Cortex of kidney (tissue), 1 donor: ENCODE measurements at places on chromosomes 1 and 21.

DNA sequence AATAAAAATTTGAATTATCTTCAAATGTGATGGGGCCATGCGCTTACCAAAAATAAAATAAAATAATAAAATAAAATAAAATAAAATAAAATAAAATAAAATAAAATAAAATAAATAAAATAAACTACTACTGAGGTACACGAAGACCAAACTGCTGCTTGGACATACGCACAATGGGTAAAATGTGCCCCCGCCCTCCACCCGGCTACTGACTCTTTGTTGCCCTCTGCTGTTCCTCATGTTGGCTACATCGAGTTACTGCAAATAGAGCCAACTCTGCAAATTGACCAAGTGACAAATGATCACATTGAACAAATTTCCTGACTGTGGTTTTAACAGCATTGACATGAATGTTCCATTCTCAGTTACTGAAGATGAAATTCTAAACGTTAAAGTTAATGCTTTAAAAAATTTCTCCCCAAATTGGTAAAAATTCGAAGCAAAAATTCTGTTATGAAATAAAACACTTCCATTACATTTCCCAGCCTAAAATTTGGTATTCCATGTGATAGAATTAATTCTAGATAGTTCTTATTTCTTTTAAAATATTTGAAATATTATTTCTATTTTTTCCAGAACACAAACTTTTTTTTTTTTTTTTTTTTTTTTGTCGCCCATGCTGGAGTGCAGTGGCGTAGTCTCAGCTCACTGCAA, 18.8 kb upstream of the MAP1LC3C start:
- DNase-seq: no peak

- no peak for DNase-seq
Observed at GRCh38 chr1:23529146-23530086, 1.6 kb downstream of the E2F2 start.

GRCh38 chr1:96362623-96363022, 359.0 kb upstream of the PTBP2 start:
- DNase-seq: no peak

GRCh38 chr21:45529785-45530422, 12.3 kb downstream of the SLC19A1 start:
- DNase-seq: no peak

GRCh38 chr1:229169399-229169798, 101.5 kb upstream of the RAB4A start:
- DNase-seq: no peak

GRCh38 chr1:226444901-226445300, 37.0 kb upstream of the PARP1 start:
- no peak for DNase-seq

DNA sequence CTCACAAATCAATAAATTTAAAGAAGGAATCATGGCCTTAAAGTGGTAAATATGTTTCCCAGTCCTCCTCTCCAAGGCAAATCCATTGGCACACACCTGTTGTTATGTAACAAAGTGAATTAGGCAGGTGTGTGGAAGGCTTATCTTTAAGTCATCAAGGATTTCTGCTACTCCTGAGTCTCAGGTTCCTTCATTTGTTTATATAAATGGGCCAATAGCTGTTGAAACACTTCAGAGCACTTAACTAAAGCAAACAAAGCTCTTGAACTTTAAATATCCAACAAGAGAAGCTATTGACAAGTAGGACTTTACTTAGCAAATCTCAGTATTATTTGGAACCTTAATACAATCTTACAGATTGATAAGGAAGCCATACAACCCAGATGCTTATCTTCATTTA, 99.3 kb upstream of the ESRRG start:
- DNase-seq: no peak

DNA sequence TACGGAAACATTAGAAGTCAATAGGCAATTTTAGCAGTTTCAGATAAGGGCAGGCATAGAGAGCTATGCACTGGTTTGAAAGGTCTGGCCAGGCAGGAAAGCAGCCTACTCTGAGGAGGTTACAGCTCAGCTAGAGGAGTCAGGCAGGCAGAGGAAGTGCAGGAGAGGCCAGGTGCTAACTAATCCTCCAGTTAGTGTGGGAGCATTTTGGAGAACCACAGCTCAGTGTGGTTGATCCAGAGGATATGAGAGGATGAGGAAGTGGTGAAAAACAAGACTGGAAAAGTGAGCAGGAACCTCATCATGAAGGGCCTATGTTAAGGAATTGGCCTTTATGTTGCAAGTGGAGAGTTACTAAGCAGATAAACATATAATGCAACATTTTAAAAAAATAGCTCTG, 282.4 kb upstream of the SGIP1 start:
- DNase-seq: no peak

DNA sequence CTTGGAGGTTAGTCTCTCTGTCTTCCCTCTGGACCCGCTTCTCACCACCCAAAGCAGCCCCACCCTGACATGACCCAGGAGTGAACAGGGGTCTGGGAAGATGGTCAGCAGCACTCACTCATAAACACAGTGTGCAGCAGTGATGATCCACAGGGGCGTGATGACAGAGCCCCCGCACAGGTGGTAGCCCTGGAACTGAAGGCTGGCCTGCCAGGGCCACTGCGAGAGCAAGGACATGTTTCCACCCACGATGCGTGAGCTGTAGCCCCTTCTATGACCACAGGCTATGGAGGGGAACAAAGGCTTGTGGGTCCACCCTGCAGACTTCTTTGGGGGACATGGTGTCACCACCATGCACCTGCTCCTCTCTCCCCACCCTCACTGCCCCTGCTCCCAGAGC, 12.9 kb downstream of the TMPRSS3 start:
- DNase-seq: no peak

GRCh38 chr1:46549697-46550681, 1.5 kb downstream of the KNCN start:
- no peak for DNase-seq

GRCh38 chr1:93997756-93998155, 88.5 kb upstream of the GCLM start:
- DNase-seq: no peak

GRCh38 chr1:167524651-167525050, 6.3 kb upstream of the CD247 start:
- DNase-seq: no peak
